ENCODE measurements at places on chromosomes 6 and 20.

- no peak for DNase-seq
Measured at GRCh38 chr20:47733892-47734291, 51.4 kb downstream of the SULF2 start.

DNA sequence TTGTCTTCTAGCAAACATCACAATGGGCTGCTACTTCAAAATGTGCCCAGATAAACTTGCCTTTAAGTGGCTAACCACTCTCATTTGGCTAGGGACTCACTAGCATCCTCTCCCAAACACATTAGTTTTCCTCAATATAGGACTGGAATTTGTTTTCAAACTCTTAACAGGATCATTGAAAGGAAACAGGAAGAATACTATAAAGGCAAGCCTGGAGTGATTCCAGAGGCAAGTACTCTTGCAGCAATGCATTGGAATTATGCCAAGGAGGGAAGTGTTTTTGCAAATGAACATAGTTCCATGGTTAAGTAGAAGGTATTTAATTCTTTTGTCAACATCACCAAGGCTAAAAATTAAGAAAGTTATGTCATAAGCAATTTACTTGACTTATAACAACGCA, 12.2 kb downstream of the EPHA7 start:
- no peak for DNase-seq

DNA sequence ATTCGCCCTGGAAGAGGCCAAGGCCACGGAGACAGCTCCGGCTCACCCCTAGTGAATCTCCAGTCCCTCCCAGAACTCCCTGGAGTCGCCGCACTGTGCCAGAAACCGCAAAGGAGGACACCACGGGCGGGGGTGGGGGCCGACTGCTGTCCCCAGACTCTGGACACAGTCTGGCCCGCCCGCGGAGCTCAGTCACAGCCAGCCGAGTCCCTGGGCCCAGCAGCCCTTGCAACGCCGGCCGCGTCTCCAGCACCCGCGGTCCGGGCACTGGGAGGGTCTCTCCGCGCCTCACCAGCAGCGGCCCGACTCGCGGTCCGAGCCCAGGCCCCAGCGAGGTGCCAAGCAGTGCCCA, 518 bp downstream of the PEX6 start:
- no peak for DNase-seq

GRCh38 chr6:145241721-145242120, 493.6 kb downstream of the EPM2A start:
- no peak for DNase-seq

GRCh38 chr6:12605888-12606345, 110.7 kb upstream of the PHACTR1 start:
- no peak for DNase-seq

GRCh38 chr6:151353795-151354194, 37.6 kb downstream of the ZBTB2 start:
- no peak for DNase-seq

- no peak for DNase-seq
Measured at GRCh38 chr6:124792386-124792785, 169.9 kb upstream of the RNF217 start.

DNA sequence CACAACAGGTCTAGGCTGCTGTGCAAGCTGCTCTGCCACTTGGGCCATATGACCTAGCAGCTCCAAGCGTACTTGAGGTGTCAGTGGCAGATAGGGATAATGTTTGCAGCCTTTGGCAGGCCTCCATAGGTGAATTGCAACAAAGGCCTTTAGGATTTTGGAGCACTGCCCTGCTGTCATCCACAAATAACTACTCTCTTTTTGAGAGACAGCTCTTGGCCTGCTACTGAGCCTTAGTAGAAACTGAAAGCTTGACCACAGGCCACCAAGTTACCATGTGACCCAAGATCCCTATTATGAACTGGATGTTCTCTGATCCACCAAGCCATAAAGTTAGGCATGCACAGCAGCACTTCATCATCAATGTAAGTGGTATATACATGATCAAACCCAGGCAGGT, 29.9 kb downstream of the FBXO30 start:
- DNase-seq: no peak

DNA sequence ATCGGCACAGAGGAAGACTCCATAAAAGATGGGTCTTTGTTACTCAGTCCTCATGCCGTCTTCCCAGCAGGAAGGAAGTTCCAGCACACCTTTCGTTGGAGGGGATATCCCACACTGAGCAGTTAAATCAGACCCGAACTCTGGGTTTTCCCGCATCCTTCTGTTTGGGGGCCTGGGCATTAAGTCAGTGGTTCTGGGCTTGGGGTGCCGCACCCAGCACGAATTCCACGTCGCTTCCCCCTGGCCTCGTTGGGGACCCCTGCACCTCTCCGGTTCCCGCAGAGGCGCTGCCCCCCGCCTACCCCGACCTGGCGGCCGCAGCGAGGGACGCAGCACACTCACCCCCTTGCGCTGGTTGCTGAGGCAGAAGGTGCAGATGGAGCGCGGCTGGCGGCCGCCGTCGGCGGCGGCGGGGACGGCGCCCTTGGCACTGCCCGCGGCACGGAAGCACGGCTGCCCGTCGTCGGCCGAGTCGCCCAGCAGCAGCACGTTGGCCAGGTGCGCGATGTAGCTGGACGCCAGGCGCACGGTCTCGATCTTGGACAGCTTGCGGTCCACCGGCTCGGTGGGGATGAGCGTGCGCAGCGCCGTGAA, 641 bp downstream of the TCF15 start:
- DNase-seq: no peak

DNA sequence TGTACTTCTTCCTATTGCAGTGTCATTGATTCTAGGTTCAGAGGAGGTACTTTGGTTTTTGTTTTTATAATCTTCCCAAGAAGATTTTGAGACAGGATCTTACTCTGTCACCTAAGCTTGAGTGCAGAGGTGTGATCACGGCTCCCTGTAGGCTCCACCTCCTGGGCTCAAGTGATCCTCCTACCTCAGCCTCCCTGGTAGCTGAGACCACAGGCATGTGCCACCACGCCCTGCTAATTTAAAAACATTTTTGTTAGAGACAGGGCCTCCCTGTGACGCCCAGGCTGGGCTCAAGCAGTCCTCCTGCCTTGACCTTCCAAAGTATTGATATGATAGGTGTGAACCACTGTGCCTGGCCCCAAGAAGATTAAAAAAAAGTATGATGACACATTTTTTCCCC, 3.4 kb upstream of the SLC17A5 start:
- no peak for DNase-seq

GRCh38 chr6:110054664-110055386, 76.7 kb downstream of the GPR6 start:
- no peak for DNase-seq

DNA sequence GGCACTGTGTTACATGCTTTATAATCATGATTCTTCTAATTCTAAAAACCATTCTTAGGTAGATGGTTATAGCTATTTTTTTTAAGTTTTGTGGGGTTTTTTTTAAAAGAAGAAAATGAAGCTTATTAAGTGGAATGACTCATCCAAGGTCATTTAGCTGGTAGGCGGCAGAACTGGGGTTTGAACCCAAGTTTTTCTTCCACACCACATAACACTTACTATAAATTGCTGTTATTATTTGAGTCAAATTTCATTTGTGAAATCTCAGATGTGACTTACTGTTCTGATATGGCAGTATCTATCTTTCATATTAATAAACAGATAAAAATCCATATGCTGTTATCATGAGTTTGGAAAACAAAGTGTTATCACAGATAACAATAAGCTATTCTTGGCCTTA, 10.4 kb upstream of the COL10A1 start:
- no peak for DNase-seq

- no peak for DNase-seq
Measured at GRCh38 chr6:91328241-91328640, 741.4 kb upstream of the MAP3K7 start.

DNA sequence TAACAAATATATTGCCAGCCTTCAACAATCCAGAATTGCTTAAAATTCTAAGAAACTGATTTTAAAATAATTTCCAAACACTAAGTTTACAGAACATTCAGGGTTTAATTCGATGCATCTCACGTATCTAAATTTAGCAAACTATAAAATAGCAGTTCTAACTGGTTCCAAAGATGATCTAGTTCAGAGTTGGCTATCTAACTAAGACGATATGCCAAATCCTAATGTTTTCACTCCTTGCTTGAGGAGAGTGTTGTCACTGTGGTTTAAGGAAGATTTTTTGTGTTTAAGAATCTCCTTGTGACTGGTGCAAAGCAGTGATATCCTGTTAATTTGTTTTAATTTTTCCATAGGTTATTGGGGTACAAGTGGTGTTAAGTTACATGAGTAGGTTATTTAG, 311.5 kb upstream of the ID4 start:
- no peak for DNase-seq

DNA sequence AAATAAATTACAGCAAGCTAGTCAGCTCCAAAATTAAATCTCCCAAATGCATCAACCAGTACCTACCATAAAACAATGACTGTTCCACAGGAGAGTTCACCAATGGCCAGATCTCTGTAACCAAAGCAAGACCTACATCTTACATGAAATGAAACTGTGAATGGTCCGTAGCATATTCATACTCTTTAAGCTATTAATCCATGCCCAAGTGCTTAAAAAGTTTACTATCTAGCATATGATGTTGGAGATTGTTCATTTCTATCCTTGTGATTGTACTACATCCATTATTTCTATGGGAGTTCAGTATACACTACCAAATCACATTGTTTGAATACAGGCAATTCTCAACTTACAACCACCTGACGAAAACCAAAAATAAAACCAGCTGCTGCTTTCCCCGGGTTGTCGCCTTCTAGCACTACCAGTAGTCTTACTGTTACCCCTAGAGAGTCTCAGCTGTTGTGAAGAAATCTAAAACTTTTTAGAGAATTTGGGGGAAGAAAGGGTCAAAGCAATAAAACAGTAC, 38.0 kb downstream of the HIVEP2 start:
- DNase-seq: no peak

DNA sequence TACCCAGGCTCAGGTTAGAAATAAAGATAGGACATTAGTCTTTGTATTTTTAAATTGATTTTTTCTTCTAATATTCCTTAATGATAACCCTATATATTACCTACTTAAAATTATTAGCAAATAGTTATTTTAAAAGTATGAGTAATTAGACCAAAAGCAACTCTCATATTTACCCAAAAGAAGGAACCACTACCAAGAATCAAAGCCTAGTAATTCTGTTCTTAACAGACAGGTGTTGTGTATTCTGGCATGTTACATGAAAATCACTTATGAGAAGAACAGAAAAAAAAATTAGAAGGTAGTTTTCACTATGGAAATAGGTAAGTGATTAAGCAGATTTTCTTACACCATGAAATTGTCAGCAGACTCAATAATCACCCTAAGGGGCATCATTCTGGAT, 105.1 kb downstream of the ATG5 start:
- DNase-seq: no peak

GRCh38 chr20:23227976-23228375, 122.6 kb upstream of the NXT1 start:
- DNase-seq: no peak

GRCh38 chr20:20272686-20273085, 95.2 kb upstream of the INSM1 start:
- no peak for DNase-seq

- DNase-seq: no peak
Measured at GRCh38 chr6:75098709-75099108, 107.1 kb downstream of the COL12A1 start.

DNA sequence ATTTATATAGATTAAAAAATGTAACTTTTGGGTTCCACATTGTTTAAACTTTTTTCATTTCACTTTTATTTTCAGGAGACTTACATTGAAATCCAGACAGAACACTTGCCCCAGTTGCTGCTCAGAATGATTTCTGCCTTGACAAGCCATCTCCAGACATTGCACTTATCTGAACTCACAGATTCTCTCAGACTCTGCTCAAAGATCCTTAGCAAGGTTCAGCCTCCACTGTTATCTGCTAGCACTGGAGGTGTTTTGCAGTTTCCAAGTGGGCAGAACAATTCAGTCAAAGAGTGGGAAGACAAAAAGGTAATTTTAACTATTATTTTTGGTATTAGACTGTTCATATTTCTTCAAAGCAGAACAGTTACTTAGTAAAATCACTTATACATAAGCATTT, 58.0 kb downstream of the DOP1A start:
- DNase-seq: no peak

DNA sequence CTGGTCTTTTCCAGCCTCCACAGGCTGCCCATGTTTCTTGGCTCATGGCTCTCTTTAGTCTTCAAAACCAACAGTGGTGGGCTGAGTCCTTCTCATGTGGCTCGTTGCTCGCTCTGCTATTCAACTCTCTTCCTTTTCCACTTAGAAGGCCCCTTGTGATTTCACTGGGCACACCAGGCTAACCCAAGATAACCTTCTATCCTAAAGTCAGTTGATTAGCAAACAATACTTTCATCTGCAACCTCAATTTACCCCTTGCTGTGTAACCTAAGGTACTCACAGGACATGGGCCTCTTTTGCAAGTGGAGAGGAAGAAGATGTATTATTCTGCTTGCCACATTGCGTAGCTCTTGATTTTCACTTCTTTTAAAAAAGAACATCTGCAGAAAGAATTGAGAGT, 79.6 kb downstream of the UTRN start:
- no peak for DNase-seq

- DNase-seq: no peak
Measured at GRCh38 chr6:127938701-127939100, 37.8 kb upstream of the THEMIS start.

GRCh38 chr20:33812152-33812849, 1.2 kb downstream of the CHMP4B start:
- DNase-seq: no peak

GRCh38 chr6:53035549-53036213, 29.5 kb upstream of the FBXO9 start:
- DNase-seq: no peak

DNA sequence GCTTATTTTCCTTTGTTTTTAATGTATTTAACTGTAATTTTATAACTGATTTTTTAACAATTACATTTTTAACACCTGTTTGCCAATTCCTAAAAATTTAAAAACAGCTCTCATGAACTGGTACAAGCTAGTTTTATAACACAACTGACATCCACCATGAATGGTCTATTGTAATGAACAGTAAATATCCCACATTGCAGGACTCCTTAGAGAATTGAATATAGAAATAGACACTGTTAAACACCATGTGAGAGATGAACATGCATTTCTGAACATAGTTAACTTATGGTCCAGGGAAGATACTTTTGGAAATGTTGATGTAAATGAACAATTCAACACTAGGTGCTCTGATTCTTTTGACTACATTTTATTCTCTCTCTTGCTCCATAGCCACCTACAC, 195.1 kb upstream of the GMDS start:
- no peak for DNase-seq

- no peak for DNase-seq
Measured at GRCh38 chr6:6661684-6662083, 73.2 kb downstream of the LY86 start.

All from activated gamma-delta T cell (primary cell).